Cardiac fibroblast (primary cell): ENCODE measurements at places on chromosomes 3 and 15.

DNA sequence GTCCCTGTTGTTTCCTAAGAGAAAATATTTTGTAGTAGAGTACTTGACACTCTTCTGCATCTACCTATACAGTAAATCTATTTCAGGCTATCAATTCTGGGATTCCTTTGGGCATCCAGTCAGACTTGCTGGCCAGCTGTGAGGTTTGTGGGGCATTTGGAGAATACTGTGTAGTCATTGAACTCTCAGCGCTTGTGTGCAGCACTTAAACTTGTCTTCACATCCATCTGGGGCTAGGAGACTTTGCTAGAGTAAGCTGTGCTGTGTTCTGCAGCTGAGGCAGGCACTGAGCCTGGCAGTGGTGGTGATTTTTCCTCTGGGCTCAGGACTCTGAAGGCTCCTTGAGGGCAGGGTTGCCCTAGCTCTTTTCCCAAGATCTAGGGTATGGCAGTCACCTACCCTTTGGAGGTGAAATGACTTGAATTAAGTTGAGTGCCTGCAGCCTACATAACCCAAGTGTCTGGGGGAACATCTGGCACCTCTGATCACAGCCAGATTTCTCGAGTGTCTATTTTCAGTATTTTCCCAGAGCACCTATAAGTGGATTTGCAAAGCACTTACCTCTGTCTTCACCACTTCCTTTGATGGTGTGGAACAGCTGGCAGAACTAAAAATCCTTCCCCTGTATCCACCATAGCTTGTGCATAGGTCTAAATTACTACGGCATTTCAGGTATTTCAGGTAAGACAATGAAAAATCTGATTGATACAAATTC, 19.3 kb downstream of the CLSTN2 start:
- no peak for DNase-seq

GRCh38 chr3:5134019-5134391, 11.9 kb downstream of the ARL8B start:
- DNase-seq: no peak

DNA sequence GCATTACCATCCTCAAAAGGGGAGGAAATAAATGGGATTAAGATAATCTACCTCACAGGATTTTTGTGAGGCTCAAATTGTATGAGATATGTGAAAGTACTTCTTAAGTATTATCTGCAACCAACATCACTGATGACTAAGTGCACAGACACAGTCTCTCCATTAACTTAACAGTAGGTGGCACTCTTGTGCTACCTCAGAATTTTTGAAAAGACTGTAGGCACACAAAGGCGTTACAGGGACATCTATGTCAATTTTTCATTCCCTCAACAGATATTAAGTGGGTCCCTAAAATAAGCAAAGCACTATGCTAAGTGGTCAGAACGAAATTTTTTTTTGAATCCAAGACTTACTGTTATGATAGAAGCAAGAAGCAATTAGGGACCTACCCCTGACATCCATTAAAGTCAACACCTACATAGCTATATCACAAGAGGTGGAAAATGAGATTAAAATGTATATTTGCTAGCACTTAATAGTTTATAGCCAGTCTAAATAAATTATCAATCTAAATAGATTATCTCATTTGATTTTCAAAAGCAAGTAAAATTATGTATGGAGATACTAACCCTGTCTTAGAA, 52.9 kb downstream of the RYK start:
- DNase-seq: peak; percentile 75

GRCh38 chr3:135134684-135135075, 339.6 kb downstream of the EPHB1 start:
- DNase-seq: no peak

- peak; percentile 86 for DNase-seq
Measured at GRCh38 chr3:155079746-155080487, at the start of gene MME. Gene MME (plus strand): TSS chr3:155080319. CDS start chr3:155084168, 3,849 bp downstream.

DNA sequence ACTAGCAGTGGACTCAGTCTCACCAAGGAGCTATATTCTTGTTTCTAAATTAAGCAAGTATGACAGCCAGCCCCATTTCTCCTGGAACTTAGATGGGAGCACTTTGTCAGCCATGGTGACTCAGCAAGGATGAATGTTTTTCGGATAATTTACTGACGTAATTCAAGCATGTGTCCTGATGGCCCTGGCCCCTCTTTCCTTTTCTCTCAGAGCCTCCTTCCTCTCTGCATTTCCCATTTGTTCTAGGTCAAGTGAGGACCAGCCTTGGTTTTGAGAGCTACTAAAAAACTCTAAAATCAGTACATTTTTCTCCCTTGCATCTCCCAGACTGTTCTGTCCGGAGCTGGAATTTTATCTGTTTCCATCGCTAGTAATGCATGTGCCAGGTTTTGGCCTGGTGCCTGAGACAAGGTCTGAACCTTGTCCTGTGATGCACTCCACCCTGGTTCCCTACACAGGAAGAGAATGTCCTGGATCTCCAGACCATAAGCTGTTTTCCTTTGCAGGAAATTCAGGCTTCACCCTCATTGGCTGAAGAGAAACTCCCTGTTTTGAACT, 256.6 kb upstream of the ROPN1 start:
- DNase-seq: peak; percentile 85

DNA sequence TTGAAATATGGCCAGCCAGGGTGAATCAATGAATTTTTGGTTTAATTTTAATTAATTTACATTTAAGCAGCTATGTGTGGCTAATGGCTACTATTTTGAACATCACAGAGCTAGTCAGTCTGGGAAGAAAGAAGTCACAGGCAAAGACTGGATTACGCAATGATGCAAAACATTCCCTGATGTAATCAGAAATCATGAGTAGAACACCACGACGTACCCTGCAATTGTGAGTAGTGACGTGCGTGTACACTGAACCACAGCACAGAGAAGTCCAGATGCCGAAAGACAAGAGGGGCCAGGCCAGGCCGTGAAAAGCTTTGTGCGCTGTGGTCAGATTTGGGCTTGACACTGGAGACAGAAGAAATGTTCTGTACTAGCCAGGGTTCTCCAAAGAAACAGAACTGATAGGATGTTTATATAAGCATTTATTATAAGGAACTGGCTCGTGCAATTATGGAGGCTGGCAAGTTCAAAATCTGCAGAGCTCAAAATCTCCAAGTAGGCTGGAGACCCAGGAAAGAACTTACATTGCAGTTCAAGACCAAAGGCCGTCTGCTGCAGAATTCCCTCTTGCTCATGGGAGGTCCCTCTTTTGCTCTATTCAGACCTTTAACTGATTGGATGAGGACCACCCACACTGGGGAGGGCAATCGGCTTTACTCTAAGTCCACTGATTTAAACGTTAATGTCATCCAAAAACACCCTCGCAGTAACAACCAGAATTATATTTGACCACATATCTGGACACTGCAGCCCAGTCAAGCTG, 44.6 kb downstream of the SH3BP5 start:
- peak; percentile 95 for DNase-seq

DNA sequence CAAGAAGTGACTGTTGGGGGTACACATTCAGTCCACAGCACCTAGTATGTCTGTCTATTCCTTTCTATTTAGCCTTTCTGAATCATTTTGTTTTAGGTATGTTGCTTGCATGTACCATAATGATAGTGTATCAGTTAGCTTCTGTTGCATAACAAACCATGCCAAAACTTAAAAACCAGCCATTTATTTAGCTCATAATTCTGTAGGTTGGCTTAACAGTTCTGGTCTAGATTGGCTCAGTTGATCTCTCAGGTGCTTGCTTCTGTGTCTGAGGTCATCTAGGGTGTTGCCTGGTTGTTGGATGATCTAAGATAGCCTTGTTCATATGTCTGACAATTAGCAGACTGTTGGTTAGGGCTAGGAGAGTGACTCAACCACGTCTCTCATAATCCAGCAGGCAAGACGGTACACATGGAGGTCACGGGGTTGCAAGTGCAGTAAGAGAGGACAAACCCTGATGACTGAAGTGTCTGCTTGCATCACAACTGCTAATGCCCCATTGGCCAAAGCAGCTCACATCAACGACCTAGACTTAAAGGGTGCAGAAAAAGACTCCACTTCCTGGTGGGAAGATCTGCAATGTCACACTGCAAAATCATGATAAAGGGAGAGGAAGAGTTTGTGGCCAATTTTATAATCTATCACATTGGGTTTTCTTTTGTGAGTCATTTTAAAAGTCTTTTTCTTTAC, 6.8 kb upstream of the PDCD6IP start:
- no peak for DNase-seq

DNA sequence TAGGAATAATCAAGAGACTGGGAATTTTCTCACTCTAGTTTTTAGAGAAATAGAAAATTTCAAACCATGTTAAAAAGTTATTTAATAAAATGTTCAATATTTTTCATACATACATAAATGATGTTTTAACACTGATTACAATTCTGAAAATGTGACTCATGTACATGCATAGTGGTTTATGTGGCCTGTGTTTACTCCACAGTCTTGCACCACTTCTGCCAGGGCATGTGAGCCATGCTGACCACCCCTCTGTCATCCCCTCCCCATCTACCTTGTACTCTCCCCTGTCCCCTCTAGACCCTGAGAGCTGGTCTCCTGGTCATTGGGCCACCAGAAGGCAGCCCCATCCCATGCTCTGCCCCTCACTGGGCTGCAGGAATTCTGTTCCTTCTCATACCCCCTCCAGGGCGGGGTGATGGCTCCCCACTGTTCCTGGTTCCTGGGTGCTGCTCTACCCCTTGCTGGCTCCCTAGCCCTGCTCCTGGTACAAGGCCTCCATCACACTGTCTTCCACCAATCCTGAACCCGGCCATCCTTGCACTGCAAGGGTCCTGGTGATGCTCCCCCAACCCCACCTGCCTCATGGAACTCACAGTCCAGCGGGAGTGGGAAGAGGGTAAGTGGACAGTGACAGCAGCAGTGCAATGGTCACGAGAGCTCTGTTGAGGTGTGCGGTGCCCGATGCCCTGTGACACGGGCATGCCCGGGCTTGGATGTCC, 24.2 kb upstream of the SLC41A3 start:
- DNase-seq: no peak

- no peak for DNase-seq
Measured at GRCh38 chr15:89117790-89118189, 29.5 kb downstream of the ABHD2 start.

DNA sequence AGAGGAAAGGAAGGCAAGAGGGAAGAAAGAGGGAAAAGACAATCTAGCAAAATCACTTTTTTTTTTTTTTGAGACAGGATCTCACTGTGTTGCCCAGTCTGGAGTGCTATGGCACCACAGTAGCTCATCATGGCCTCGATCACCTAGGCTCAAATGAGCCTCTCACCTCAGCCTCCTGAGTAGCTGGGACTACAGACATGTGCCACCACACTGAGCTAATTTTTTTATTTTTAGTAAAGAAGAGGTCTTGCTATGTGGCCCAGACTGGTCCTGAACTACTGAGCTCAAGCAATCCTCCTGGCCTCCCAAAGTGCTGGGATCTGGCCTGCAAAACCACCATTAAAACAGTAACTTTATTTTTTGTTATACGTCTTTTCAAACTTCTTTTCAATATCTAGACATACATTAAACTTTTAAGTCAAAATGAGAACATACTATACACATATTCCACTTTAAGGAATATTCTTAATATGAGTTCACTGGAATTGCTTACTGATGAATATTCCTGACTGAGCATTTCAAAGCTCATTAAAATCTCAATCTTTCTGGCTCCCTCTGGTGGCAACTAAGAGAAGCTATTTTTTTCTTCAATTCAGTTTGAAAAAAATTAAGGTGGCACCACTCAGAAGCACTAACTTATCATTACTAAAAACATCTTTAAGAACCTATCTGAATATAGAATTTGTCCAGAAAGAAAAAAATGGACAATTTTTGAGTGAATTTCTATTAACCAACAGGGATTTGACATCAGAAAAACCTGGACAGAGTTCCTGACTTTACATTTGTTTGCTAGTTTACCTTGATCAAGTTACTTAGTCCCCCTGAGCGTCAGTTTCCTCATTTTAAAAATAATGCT, 40.9 kb downstream of the UACA start:
- peak; percentile 85 for DNase-seq

- no peak for DNase-seq
Measured at GRCh38 chr3:21901484-21901883, 150.5 kb upstream of the ZNF385D start.

GRCh38 chr3:124461838-124462632, 268.2 kb upstream of the UMPS start:
- no peak for DNase-seq

DNA sequence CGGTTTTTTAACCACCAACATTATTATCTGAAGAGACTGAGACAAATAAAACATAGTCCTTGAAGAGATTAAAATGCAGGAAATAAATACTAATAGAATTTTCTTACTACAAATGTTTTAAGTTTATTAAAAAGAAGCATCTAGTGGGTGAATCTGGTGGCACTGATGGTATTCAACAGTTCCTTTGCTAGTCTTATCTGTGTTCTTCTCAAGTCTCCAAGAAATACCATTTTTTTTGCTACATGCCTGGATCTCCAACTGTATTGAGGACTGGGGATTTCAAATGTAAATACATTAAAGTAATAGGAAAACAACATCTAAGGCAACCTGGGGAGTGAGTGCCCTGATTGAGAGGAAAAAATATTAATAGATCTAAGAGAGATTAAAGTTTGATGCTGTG, 21.9 kb downstream of the THOC7 start:
- DNase-seq: no peak

- no peak for DNase-seq
Measured at GRCh38 chr15:92224843-92225242, 168.8 kb upstream of the ST8SIA2 start.

- no peak for DNase-seq
Measured at GRCh38 chr3:47418167-47419082, 37.6 kb downstream of the PTPN23 start.

DNA sequence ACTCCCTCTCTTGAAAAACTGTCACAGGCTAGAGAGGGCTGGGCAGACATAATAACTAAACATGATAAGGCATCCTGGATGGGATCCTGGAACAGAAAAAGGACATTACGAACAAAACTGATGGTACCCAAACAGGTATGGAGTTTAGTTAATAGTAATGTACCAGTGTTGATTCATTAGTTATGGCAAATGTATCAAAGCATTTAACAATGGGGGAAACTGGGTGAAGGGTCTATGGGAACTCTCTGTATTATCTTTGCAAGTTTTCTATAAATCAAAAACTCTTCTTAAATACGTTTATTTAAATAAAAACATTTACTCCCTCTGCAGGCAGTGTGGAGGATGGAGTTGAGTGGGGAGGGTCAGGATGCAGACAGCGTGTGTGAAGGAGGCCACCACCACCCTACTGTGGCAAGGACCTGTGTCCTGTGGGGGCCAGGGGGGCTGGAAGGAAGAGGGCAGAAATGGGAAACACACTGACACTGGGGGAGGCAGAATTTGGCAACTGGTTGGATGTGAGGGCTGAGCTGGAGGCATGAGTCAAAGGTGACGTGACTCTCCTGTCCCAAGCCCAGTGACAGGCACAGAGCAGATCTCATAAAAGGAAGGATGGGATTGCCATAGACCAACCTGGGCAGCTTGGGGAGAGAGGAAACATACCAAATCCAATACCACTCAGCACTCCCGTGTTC, 59.6 kb upstream of the ITGA11 start:
- no peak for DNase-seq

DNA sequence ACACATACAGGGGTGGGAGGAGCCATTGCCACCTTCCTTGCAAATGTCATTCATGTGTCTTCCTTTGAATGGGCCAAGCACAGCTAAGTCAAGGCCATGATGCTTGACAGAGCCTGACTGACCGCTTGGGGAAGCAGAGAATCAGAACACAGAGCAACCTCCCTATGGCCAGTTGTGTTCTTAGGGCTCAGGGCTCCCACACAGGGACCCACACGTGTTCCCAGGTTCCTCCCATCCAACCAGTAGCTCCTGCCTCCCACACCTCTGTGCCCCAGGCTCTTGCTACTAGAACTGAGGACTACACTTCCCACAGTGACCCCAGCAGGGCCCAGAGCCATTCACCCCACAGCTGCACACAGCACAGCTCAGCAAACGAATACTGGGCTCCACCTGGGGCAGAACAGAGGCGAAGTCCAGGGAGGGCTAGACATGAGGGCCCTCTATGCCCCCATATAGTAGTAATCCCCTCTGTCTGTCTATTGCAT, 42.9 kb downstream of the KLF15 start:
- no peak for DNase-seq
